ENCODE measurements at places on chromosomes 13 and 19.

DNA sequence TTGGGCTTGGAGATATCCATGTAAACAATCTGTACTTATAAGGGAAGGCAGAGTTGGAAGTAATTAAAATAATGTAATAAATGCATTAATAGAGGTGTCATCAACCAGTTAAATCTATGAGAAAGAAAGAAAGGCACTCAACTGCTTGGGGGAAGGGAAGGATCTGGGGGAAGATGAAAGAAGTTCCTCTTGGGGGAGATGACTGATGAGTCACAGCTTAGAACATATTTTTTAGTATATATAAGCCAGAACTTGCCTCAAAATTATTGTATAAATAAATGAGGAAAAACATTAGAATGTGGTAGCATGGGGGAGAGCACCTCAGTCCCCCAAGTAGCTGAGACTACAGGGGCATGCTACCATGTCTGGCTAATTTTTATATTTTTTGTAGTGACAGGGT lies 205.8 kb downstream of the GGACT start:
- no peak for DNase-seq

DNA sequence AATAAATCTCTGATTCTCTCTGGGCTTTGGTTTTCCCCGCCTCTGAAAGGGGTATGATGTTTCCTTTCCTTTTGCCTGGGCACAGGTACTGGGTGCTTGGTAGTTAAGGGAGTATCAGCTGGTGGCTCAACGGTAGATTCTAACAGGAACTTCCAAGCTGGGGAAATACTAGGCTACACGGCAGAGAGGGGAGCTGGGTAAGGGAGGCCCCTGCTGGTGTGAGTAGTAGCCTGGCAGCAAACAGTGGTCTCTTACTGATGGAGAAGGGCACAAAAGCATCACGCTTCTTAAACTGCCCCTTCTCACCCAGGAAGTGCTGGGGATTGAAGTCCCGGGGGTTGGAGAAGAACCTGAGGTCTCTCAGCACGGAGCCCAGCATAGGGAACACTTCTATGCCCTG lies 26.9 kb upstream of the CYP2A7 start:
- DNase-seq: no peak

- no peak for DNase-seq
Measured at GRCh38 chr19:35666251-35666913, at the start of gene UPK1A. Gene UPK1A (plus strand): TSS chr19:35666517. CDS start chr19:35666813, 296 bp downstream.

DNA sequence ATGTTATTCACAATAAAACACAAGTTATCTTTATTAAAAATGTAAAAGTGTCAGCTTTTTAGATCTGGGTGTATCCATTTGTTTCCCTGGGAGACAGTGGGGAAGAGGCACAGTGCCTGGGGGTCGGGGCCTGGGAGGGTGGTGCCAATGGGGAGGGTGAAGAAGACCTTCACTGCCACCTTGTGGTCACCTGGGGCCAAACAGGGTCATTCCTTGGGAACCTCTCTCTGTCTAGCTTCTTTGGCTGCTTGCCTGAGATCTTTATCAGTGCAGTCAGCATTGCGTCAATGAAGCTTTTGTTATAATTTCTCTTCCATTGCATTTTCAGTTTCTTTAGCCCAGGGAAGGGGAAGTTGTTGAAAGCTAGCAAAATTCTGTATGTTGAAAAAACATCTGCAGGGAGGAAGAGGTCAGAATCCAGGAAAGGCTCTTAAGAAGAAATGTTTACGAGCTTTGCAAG lies 39.1 kb downstream of the PCDH8 start:
- DNase-seq: no peak

DNA sequence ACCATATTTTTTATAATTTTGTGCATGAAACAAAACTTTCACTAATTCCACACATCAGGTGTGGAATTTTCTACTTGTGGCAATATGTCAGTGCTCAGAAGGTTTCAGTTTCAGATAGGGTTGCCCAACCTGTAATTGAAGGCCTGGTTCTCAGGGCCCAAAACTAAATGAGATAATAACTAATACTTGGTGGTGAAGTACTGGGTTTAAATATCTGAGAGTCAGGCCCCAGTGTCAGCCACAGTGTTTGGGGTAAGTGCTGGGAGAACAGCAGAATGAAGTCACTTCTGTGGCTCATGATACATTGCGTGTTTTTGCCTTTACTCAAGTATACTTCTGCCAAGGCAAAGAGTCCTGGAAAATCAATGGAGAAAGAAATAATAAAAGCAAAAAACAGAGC lies 5.6 kb downstream of the SAFB start:
- no peak for DNase-seq

DNA sequence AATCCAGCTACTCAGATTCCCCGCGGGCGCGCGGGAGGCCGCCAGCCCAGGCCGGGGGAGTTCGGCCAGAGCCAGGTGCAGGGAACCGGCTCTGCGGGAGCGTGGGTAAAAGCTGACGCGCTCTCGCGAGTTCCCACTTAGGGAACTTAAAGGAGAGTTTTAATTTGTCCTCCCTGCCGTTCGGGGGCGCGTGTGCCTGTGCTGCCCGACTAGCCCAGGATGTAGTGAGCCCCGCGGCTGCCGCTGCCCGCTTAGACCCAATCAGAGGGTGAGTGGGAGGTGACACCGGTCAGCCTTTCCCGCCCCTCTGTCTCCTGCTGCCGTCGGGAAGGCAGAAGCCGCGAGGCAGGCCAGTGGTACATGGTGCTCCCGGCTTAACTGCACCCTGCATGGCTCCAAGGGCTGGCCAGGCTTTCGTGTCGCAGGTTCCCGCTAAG lies 36.0 kb upstream of the NEK3 start:
- no peak for DNase-seq

DNA sequence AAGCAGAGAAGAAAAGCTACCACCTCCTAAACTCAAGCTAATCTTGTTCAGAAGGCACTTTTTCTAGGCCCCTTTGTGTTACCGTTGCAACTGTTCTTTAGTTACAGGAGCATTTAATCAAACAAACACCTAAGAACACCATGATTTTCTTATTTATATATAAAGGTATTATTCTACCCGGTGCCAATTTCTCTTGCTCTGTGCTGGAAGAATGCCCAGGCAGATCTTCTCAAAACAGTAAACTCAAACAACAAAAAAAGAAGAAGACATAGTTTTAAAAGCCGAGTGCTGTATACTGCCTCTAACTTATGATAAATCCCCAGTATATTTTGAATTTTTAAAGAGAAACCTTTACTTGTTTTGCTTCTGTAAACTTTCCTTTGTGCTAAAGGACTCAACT lies 20.4 kb downstream of the SLC7A1 start:
- DNase-seq: no peak

DNA sequence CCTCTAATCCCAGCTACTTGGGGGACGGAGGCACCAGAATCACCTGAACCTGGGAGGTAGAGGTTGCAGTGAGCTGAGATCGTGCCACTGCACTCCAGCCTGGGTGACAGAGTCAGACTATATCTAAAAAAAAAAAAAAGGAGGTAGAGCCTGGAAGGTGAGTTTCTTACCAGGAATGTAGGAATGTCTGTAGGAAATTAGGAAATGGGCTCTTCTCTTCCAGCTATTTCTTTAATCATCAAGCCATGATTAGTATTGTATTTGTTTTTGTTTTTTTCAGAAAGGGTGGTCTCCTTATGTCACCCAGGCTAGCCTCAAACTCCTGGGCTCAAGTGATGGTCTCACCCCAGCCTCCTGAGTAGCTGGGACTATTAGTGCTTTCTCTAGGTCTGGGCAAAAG lies 26.3 kb upstream of the SERP2 start:
- no peak for DNase-seq

- no peak for DNase-seq
Measured at GRCh38 chr13:84654654-84655275, 772.5 kb upstream of the SLITRK1 start.

DNA sequence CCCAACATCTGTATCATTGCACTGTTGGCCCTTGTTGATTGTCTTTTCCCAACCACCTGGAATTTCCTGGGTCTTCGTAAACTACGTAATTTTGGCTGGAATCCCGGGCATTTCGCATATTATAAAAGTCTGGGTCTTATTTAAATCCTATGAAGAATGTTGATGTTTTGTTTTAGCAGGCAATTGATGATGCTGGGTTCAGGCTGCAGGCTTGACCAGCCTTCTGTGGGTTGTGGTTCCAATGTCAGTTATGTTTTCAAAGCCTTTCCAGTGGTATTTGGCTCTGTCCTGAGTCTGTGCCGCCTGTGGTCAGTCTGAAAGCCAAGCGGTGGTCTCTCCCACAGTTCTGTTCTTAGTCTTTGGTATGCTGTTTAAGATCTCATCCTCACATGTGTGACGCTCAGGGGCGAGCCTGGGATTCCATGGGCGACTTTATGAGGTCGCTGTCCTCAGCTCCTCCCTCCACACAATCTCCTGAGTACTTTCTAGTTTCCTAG lies 12.4 kb downstream of the SLC35E1 start:
- DNase-seq: no peak

- DNase-seq: no peak
Measured at GRCh38 chr19:23285948-23286347, 35.8 kb upstream of the ZNF724 start.

DNA sequence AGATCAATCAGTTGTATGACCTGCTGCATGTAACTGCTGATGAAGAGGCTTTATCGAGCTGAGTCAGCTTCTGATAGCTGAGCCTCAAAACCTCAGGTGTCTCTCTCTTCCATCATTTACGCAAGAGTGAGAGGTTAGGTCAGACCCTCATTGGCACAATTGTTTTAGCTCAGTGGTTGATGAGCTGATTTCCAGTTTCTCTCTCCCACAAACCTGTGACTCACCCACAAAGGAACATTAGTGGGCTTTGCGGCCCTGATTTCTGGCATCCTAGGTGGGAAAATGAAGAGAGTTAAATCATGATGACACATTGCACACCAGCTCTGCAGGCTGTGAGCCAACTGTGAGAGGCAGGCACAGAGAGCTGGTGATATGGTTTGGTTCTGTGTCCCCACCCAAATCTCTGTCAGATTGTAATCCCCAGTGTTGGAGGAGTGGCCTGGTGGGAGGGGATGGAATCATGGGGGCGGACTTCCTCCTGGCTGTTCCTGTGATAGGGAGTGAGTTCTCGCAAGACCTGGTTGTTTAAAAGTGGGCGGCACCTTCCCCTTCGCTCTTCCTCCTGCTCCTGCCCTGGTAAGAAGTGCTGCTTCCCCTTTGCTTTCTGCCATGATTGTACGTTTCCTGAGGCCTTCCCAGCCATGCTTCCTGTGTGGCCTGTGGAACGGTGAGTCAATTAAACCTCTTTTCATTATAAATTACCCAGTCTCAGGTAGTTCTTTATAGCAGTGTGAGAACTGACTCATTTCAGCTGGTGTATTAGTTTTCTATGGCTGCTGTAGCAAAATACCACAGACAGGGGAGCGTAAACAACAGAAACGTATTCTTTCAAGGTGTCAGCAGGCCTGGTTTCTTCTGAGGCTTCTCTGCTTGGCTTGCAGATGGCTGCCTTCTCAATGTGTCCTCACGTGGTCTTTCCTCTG lies 33.5 kb upstream of the TMTC4 start:
- no peak for DNase-seq

DNA sequence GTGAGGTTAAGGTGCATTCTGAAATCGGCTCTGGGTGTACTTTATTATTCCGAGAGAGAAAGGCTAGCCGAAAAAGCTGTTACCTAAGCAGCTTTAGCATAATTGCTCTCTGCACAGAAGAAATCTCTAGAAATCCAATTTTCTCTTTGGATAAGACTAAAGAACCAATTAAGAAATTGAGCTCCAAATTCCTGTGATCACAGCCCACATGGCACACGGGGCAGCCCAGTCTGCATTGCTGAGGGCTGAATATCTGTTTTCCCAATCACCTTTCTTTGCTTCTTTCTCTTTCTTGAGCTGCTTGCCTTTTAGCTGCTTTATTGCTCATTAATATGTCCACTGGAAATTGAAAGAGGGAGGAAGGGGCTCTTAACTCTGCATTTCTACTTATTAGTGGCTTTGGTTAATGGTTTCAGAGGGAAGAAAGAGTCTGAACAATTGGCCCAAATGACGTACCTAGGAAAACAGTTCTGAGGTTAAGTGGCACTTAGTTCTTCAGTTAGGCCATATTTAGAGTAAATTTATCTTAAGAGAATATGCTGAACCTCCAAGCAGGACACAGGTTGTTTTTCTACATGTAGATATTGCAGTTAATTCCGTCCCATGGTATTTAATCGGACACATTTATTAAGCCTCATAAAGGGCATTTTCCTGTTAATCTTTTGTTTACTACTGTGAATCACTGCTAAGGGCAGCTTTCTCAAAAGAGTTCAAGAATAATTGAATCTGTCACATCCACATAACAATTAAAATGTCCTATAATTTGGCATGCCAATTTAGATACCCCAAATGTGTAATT lies 265.7 kb downstream of the ABCC4 start:
- DNase-seq: no peak

GRCh38 chr13:22517544-22517943 lies 663.2 kb upstream of the SGCG start:
- DNase-seq: no peak

- DNase-seq: no peak
Measured at GRCh38 chr13:50426927-50427326, 411.7 kb downstream of the KCNRG start.

DNA sequence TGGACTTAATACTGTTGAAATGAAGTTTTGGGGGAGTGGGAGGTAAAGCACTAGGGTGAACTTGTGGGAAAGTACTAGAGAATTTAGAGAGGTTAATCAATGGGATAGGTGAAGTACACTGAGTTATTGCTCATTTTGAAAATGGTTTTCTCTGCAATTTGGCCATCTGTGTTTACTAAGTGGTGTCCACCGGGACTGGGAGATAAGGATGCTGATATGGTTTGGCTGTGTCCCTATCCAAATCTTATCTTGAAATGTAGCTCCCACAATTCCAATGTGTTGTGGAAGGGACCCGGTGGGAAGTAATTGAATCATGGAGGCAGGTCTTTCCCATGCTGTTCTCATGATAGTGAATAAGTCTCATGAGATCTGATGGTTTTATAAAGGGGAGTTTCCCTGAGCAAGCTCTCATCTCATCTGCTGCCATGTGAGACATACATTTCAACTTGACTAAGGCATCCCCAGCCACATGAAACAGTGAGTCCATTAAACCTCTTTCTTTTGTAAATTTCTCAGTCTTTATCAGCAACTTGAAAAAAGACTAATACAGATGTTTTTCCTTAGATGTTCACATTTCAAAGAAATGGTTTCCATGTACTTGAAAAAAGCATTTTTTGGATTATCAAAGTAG lies 1569.4 kb upstream of the PRR20A start:
- DNase-seq: no peak

GRCh38 chr13:39107561-39107960 lies 69.3 kb downstream of the NHLRC3 start:
- no peak for DNase-seq

- DNase-seq: no peak
Measured at GRCh38 chr19:12790628-12791344, 500 bp upstream of the JUNB start.

DNA sequence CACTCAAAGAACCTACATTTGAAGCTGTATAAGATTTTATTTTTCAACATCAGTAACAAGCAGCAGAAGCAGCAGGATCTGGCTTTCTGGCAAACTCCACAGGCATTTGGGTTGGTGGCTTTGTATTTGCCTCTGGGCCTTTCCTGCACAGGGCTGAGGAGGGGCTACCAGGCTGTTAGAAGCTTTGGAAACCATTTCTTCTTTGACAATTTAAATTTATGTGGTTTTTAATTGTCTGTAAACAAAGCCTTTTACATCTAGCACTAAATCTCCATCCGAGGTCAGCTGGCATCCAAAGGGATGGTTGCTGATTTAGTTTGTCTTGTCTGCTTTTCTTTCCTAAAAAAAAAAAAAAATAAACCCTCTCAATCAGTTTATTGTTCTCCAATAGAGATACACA lies 127.5 kb upstream of the OBI1 start:
- DNase-seq: no peak

GRCh38 chr19:58009666-58010301 lies 7.2 kb upstream of the ZNF606 start:
- no peak for DNase-seq
